GM04503 (cell line): ENCODE measurements at places on chromosomes 1 and 21.

- DNase-seq = no peak
Observed at GRCh38 chr1:29811247-29811646, 574.9 kb downstream of the PTPRU start.

DNA sequence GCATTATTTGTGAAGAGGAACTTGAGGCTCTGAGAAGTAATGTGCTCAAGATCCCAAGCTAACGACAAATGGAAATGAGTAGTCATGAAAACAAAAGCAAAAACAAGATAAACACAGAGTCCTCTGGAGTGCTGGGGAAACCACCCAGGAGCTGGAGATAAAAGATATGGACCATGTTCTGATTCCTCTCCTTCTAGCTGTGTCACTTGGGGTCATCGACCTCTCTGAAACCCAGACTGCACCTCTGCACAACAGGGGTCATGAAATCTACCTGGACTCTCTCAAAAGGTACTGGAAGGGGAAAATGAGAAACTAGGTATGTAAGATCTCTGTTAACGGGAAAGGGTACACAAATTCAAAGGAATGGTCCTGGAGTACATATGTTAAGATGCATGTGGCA lies 6.5 kb downstream of the PGLYRP4 start:
- DNase-seq = no peak

DNA sequence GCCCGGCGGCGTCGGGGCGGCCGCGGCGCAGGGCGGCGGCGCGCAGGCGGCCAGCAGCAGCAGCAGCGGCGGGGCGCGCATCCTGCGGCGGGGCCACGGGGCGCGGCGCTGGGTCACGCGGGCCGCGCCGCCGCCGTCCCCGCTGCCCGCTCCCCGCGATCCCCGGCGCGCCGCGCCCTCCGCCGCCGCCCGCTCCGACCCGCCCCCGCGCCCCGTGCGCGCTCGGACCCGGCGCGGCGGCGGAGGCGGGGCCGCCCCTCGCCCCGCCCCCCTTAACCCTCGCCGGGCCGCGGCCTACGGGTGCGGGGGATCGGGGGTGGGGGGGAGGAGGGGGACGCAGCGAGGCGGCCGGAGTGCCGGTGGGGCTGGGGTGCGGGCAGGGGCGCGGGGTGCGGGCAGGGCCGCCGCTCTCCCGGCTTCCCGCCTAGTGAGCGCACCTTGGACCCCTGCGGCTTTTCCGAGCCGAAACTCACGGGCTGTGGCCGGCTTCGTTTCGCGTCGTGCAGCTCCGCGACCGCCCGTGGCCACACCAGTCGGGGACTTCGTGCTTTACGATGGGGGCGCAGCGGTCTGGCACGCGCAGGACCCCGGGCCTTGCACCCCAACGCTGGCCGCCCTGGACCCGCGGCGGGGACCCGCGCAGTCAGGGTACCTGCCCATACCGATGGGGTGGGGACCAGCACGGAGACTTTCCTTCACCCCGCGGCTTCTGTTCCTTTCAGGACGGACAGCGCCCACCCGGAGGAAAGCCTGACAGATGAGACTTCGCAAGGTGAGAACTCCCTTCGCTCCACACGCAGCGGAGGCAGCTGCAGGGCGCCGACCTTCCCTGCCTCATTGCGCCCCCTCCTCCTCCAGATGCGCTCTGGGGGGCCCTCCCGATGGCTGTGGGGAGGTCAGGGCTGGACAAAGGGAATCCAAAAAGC lies at the start of gene FNDC10:
FNDC10 (minus strand) TSS at position 201 of the 926 bp plus-strand sequence; CDS start at position 81, 120 bp downstream.
- DNase-seq = no peak

DNA sequence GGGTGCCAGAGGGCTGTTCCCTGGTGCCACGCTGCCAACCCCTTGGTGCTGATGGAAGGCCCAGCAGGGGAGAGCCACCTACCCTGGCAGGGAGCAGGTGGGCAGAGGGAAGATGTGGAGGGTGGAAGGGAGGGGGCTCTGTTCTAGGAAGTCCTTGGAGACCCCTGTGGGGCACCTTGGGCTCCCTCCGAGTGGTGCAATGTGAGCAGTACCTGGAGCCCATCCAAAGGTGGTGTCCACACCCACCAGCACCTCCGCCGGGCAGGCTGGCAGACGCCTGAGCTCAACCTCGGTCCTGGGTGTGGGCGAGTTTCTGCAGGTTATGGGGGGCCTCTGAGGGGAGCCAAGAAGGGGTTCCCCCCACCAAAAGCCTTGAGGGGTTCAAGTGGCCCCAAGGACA lies 11.3 kb upstream of the DNMT3L start:
- no peak for DNase-seq

GRCh38 chr21:23695443-23695842 lies 1911.8 kb downstream of the MRPL39 start:
- DNase-seq = no peak

- DNase-seq = no peak
Observed at GRCh38 chr1:192588546-192588945, 13.0 kb downstream of the RGS1 start.

DNA sequence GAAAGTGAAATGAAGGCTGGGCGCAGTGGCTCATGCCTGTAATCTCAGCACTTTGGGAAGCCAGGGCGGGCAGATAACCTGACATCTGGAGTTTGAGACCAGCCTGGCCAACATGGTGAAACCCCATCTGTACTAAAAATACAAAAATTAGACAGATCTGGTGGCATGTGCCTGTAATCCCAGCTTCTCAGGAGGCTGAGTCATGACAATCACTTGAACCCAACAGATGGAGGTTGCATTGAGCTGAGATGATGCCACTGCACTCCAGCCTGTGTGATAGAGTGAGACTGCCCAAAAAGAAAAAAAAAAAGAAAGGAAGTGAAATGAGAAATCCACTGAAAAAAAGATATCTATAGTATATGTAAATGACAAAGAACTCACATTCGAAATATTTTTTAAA lies 439.9 kb downstream of the DISC1 start:
- DNase-seq = no peak

GRCh38 chr1:81717230-81717629 lies 83.5 kb upstream of the ADGRL2 start:
- DNase-seq = no peak

GRCh38 chr1:185016880-185017279 lies 28.5 kb upstream of the RNF2 start:
- DNase-seq = no peak
